Stimulated activated CD4-positive, alpha-beta T cell treated with anti-CD3 and anti-CD28 coated beads, TNF-alpha, amount 100 ng/mL, for 24 hours (primary cell): ENCODE measurements at places on chromosomes 3 and 15.

GRCh38 chr15:79130535-79131130 is 40.1 kb upstream of the RASGRF1 start:
- DNase-seq = no peak

- no peak for DNase-seq
Observed at GRCh38 chr15:85172846-85173490, 191.3 kb downstream of the PDE8A start.

DNA sequence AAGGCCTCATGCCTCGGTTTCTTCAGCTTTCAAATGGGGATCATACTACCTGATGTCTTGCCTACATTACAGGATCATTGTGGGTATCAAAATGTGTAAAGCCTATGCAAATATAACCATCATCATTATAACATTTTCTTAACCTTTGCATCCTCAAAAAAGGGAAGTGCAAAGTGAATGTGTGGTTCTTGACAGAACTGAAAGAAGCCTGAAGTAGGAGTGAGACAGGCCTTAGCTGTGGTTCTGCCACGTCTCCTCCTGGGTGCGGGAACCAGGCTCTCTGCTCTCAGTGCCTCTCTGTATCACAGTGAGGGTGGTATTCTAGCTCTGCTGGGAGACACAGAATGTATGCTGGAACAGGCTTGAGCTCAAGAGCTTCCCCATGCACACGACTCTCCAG is 316.9 kb upstream of the ICE2 start:
- peak; percentile 35 for DNase-seq

- DNase-seq = no peak
Observed at GRCh38 chr15:84684092-84684491, 26.1 kb upstream of the NMB start.

DNA sequence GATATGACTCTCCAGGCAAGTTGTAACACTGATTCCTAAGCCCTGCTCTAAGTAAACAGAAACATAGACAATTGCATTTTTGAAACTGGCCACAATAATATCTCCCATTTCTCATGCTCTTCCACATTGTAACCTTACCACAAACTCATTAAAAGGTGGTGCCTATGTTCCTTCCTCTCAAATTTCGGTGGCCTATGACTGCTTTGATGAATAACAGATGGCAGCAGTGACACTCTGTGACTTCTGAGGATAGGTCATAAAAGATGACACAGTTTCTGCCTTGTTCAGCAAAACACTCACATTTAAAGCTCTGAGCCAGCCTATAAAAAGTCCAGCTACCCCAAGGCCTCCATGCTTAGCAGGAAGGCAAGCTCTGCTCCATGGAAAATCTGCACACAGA is 195.2 kb downstream of the EFHB start:
- no peak for DNase-seq

- no peak for DNase-seq
Observed at GRCh38 chr15:70632491-70633102, 130.8 kb downstream of the UACA start.

DNA sequence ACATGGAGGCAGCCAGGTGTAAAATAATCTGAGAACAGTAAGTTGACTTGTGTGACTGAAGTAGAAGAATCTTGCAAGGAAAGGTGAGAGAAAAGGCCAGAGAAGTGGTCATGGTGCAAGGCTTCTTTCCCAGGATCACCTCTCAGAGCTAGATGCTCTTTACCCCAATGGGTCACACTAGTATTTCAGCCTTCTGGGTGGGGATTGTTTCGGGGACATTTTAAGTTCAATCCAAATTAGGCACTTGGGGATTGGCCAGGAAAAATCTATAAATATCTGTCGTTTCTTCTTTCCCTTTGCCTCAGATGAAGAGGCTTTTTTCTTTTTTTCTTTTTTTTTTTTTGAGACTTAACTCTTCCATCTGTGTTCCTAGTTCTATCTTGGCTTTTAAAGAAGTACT is 188.0 kb downstream of the KLHL25 start:
- DNase-seq = no peak

DNA sequence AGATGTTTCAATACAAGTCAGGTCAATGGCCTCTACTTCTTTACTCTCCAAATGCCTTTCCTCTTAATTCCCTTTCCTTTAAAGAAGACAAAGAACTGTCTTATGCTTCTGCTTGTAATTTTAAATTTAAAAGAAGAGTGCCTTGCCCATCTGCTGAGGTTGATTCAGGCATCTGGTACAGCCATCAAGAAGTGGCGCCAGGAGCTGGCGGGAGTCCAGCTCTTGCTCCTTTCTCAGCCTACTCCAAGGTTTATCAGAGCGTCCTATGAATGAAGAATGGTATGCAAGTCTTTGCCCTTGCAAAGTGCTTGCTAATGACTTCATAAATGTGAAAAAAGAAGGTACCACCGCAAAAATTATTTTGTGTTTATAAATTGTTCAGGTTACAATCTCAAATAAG is 294.6 kb upstream of the TGFBR2 start:
- DNase-seq = no peak

DNA sequence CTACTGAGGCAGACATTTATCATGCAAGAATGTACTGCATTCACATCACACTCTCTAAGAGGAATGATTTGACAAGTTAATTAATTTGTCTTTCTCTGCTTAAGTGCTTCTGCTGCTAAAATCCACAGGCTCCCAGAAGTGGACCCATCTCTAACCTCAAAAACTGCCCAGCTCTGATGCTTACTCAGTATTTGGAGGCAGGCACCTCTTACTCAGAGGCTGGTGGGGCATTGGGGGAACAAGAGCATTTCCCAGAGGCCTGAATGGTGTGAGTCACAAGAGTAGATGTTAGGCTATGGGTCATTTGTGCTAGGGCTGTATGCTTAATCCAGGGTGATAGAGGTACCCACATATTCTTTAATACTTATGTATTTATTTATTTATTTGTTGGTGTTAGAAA is 34.4 kb upstream of the HCN4 start:
- DNase-seq = no peak

- no peak for DNase-seq
Observed at GRCh38 chr3:50370594-50370993, 11.3 kb upstream of the TMEM115 start.

- DNase-seq = no peak
Observed at GRCh38 chr3:12371525-12372140, 82.8 kb downstream of the PPARG start.

DNA sequence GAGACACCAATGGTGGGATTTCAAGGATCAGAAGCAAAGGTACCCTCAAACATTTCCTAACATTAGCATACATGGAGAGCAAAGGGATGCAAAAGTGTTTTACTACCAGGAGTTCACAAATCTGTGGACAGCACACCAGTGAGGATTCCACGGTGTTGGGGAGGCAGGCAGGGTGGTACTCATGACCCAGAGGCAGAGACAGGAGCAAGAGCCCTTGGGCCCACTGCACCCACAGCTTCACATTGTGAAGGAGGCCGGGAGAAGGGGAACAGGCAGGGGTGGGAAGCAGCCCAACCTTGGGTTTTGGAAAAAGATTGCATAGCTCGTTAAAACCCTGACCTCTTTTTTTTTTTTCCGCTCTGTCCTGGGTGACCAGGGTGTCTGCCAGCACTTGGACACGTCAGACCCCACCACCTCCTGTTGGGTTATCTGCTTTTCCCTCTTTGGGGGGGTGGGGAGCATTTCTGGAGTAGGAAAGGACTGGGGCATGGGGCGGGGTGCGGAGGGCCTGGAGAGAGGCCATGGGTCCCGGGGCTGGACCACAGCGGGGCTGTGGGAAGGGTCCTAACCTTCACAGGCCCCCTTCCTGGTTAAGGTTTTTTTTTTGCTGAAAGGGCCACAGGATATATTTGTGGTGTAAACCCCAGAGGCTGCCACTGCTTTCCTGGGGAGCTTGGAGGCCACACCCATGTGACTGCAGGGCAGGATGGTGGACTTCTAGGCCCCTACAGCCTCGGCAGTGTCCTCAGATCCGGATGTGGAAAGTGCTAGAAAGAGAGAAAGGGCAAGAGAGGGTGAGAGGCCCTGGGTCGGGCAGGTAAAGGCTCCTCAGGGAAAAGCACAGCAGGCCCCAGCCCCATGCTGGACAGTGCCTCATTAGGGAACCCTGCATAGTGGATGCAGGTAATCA is 12.5 kb downstream of the SH2D7 start:
- no peak for DNase-seq

DNA sequence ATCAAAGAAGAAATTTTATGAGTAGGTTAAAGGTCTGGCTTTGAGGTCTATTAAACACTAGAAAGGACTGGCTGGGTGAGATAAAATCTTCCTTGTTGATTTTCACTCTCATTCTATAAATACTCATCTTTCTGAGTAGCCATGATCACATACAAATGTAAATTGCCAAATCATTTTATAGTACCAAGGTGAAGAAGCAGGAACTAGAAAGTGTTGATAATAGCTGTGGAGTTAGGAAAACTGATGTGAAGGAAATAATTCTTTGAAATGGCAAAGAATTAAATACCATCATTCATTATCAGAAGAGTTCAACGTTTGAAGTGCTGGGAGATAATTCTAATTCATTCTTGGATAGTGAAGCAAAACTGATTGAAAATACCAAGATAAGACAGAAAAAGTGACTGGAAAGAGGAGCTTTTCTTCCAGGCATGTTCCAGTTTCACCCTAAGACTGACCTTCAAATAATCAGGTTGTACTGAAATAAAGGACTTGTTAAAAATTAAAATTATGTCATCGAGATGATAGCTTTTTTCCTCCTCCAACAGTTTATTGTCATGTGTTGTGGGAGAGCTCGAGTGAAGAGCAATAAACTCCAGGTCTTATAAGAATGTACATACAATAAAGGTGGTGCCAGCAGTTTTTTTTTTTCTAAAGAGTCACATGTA is 17.4 kb downstream of the THBS1 start:
- no peak for DNase-seq

DNA sequence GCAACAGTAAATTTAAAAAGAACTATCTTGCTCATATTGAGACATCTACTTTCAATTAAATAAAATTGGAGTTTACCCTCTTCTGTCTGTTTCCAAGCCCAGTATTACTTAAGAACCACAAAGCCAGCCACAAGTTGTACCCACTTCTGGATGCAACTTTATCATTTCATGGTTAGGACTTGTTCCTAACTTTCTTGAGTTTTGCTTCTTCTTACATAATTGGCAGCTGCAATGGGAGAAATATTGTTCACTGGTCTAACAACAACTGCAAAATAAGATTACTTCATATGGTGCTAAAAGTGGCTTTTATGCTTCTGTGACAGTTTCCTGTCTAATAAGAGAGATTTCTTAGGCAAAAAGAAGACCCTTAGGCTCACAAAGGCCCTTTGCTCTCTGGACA is 240.6 kb downstream of the OTOL1 start:
- no peak for DNase-seq

GRCh38 chr15:79513940-79514339 is 81.8 kb downstream of the MINAR1 start:
- DNase-seq = no peak
